ENCODE measurements at places on chromosomes 4 and X. TPM values are rescaled to one million over a fixed set of nuclear protein-coding genes. Genes with fewer than 3 reads are reported as not detected.

DNA sequence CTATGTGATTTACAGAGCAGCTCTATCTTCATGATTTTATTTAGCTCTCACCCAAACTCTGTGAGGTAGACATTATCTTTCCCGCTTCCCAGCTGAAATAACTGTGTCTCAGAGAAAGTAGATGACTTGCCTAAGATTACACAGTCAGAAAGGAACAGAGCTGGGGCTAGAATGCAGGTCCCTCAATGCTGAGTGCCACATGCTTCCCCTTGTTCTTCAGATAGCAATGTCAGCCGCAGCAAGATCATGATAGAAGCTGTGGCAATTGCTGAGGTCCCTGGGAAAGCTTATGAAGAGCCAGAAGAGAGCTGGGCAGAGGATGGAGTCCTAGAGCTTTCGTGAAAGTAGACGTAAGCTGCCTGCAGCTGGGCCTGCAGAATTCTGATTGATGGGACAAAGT is 11.1 kb upstream of the GABRE start:
- no peak for DNase-seq

- no peak for DNase-seq
These were observed 103.8 kb downstream of the CAMK2D start for GRCh38 chr4:113657586-113658233.

DNA sequence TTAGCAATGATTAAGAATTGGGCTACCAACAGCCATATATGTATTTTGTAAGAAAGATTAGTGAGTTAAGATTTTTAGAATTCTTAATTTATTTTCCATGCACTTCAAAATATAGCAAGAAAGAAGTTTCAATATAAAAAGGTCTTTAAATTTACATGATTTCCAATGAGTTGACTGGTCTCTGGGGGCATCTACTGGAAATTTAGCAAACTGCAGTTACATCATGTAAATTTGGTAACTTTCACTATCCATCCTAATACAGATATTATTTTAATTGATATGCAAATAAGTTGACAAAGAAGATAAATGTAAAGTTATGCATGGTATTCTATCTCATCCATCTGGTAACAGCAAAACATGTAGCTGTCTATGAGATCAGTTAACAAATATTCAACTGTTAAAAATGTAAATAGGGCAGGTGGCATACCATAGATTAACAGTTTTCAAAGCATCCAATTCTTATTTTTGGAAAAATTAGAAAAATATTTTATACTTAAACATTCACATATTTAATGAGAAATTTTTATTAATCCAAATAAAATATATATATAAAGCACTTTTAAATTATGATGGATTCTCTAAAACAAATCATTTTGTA is 29.1 kb downstream of the TTC29 start:
- peak; percentile 62 for DNase-seq

The NDST3 gene
- total RNA-seq, result 0.31 TPM

DNA sequence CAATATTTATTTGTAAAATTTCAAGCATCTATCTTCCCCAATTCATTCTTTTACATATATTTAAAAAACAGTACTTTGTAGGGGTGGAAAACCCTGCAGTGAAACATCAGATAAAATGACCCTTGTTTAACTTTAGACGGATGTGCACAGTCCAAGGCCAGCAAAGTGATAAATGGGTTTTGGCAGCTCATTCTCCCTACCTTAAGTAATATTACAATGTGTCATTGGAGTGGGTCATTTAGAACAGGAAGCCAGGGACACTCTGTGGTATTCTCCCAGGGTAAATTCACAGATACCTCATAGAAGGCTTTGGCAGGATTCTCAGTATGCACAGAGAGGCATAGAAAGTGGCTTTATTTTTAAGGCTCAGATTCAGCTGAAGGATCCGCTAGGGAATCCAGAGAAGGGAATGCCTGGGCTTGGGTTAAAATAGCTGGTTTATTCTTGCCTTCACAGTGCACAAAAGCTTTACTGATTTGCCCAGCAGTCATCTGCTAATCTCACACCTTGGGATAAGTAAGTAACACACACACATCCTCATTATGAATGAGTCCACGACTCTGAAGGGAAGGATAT is 206.7 kb downstream of the RASL11B start:
- DNase-seq, result no peak

DNA sequence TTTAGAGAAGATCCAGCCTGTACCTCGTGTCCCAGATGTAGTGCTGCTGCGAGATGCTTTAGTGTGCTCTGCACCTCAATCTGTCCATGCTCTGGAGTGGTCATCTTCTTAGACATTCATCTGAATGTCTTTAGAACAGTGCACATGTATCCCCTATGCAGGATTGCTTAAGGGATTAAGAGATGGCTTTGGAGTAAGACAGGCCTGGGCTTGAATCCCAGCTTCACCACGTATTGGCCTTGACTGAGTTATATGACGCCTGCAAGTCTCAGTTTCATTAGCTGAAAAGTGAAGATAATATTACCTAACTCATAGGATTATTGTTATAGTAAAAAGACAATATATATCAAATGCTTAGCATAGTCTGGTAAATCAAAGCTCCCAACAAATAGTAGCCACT is 98.3 kb downstream of the NFKB1 start:
- no peak for DNase-seq

The MAGEC1 gene
- not detected for total RNA-seq

DNA sequence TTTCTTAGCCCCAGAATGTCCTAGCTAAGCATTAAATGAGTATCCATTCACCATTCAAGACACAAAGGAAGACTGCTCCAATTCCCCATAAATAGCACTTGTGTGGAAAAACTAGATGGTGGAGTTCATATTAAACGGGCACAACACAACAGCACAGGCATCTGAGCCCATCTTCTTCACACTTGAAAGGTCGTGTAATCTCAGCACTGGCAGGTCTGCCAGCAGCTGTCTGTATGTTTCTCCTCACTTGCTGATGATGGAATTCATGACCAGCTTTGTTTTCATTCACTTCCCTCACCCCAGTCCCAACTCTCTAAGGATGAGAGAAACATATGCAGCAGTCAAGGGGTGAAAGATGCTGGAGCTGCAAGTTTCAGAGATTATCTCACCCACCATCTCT is 148.7 kb downstream of the AFAP1 start:
- DNase-seq, result no peak

DNA sequence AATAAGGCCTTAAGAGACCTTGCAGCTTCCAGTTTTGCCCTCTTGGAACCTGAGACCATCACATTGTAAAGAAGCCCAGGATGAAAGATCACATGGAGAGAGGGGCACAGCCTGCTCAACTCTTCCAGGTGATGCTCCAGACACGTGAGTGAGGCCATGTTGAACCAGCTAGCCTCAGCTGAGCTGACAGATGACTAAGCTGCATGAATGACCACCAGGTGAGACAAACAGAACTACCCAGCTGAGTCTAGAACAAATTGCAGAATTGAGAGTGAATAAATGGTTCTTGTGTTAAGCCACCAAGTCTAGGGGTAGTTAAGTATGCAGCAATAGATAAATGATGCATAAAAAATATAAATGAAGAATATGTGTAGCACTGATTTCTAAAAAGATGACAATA is 16.8 kb upstream of the GPR82 start:
- no peak for DNase-seq

GRCh38 chr4:125115941-125116340 is 198.8 kb upstream of the FAT4 start:
- DNase-seq, result no peak

The SMARCA1 gene
- total RNA-seq, result 51.8 TPM

GRCh38 chr4:174045381-174045780 is 238.1 kb downstream of the FBXO8 start:
- no peak for DNase-seq

GRCh38 chr4:110959041-110959643 is 336.3 kb upstream of the PITX2 start:
- DNase-seq, result no peak

The SPANXC gene
- total RNA-seq, result not detected

The UGT2B7 gene
- not detected for total RNA-seq

DNA sequence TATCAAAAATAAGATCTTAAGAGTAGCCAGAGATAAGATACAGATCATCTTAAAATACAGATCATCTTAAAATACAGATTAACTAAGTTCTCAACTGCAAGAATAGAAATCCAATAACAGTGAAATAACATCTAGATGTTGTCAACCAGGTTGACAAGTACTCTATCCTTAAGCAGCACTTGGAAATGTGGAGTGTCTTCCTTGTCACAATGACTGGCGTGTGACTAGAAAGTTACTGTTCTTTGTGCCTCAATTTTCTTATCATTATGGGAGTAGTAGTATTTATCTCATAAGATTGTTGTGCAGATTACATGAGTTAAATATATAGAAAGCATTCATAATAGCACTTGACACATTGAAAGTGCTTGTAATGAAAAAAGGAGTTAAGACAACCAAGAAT is 25.8 kb upstream of the HPGDS start:
- no peak for DNase-seq

The ANXA3 gene
- total RNA-seq, result 23.8 TPM

The ZNF630 gene
- 1.6 TPM for total RNA-seq

- DNase-seq, result peak; percentile 55
These were observed at the start of gene ITM2A for GRCh38 chrX:79366873-79367749. ITM2A (minus strand) TSS chrX:79367334; CDS start chrX:79367215, 119 bp downstream.

DNA sequence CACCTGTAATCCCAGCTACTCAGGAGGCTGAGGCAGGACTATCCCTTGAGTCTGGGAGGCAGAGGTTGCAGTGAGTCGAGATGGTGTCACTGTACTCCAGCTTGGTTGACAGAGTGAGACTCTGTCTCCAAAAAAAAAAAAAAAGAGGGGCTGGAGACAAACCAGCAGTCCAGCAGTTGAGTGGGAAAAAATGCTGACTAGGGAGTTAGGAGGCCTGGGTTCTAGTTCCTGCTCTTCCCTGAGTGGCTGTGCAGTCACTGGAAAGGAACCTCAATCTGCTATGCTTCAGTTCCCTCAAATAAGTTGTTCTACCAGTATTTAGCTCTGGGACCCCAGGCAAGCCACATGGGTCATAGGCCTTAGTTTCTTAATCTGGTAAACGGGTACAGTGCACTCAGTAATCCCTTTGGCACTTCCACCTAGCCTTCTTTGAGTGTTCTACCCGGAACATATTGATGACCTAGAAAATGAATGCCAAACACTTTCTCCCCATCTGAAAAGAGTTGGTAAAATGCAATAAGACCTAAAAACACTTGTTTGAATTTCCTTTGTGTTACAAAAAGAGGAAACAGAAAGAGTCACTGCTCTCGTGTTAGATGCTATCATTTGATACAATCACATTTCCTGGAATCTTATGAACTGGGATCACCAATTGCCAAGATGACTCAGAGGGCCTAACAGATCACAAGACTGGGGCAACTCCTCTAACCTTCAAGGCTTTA is 99.3 kb upstream of the EGFL6 start:
- DNase-seq, result no peak

DNA sequence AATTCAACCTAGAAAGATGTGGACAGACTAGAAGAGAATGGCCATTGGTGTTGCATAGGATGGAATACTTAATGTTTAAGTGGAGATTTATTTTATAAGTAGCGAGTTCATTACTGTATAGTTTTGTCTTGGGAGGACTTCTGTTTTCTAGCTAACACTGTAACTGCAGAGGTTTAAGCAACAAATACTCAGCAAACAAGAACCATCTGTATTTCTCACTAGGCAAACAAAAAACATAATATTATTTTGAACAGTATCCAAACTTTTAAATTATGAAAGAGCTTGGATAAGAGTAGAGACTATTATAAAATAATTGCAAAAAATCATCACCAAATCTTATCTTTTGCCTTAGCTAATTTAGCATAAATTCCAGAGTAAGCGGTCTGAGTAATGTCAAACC is 121.1 kb downstream of the GLRA3 start:
- no peak for DNase-seq

- DNase-seq, result peak; percentile 65
These were observed 4.5 kb downstream of the NKX3-2 start for GRCh38 chr4:13539619-13540445.

The SRPK3 gene
- not detected for total RNA-seq
